ENCODE measurements at places on chromosomes 6 and 20.

DNA sequence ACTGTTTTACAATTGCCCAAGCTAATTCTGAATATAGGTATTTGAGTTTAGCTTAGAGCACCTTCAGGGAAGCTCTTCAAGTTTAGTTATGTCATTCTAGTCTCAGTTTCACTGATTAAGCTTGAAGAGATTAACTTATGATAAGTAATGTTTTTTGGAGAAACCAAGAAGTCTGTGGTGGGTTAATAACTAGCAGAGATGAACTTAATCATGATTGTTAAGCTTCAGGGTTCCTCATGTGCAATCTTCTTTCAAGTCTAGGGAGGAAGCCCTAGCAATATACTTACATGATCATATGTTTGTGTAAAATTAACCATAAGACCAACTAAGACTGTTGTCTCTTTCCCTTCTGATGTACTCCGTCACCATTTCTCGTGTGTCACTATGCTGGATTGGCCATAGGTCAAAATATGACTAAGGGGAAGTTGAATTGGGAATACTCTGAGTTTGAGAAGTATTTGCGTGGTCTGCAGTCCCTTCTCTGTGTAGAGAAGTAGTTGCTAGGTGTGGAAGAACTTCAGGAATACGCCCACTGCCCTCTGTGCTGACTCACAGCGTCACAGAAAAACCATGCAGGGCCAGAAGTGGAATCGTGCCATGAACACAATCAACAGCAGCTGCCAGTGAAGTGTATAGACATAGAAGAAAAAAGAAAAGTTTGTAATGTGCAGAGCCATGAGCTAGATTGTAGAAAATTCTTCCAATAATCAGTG, 88.3 kb downstream of the SH3BGRL2 start:
- no peak for DNase-seq

- DNase-seq: no peak
Measured at GRCh38 chr20:40010483-40010882, 678.6 kb downstream of the MAFB start.

- DNase-seq: no peak
Measured at GRCh38 chr6:84597238-84597875, 167.0 kb downstream of the TBX18 start.

GRCh38 chr6:128657181-128657580, 136.8 kb upstream of the PTPRK start:
- DNase-seq: no peak

DNA sequence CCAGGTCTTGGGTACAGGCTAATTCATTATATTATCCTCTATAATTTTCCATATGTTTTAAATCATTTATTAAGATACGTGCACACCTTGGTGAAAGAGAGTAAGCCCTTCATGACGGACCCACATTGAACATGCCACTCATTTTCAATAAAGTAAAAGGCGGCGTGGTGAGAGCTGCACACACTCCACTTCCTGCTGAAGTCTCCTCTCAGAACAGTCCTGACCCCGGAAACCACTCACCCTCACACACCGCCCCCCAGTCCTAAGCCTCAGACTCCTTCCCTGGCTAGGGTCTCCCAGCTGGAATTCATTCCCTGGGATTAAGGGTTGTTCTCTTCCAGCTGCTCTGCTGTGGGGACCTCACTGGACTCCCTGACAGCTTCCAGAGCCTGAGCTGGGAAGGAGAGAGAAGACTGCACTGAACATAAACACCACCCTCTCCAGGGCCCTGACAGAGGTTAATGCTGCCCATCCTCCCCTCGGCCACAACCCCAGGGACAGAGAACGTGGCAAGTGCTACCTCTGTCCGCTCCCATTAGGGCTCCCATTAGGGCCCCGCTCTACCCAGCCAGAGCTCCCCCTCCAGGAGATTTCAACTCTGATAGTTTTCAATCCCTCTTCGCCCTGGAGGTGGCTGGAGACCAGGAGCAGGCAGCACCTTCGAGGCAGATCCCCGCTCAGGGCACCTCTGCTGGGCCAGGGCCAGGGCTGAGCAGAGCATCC, 24.8 kb downstream of the GRM4 start:
- DNase-seq: no peak

DNA sequence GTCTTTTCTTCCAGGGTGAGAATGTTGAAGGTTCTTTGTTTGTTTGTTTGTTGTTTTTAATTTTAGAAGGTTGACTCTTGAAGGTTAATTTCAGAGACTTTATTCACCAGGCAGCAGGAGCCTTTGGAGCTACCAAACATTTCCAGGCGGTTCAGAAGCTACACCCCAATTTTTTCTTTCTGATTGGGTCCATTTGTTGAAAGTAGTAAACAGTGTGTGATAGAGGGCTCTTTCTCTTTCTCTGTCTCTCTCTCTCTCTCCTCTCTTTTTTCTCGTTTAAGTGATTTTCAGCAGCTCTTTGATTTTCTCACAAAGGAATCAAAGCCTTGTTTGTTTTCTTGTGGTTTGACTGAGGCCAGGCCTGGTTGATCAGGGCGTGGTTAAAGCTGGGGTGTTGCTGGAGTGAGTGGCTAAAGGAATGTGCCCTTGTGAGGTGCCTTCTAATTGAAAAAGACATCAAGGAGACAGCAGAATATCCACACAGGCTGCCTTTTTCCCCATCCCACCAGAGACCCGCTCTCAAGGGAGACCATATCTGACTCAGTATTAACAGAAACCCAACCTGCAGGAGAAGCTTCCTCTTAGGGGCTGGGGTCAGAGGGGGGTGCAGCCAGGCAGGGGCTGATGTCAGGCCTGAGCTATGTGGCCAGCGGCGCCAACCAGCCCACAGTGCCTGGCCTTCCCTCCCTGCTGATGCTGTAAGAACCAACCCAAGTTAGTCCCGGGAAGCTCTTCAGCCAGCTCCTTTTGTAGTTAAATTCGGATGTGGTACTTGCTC, 40.4 kb upstream of the NAA20 start:
- no peak for DNase-seq

DNA sequence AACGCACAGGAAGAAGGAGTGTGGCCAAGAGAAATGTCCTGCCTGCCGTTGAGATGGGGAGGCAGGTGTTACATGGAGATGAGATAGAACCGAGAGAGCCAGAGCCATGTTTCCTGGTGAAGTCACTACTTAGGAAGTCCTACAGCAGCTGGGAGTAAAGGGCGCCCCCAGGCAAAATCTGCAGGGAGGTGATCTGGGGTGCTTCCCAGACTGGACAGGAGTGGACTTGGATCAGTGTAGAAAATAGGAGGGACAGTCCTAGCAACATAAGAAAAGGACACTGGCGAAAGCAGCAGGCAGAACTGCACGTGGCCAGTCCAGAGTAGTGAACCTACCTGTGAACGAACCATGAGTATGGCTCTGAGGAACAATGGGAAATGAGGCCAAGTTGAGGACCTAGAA, 85.3 kb downstream of the CD164 start:
- DNase-seq: no peak

DNA sequence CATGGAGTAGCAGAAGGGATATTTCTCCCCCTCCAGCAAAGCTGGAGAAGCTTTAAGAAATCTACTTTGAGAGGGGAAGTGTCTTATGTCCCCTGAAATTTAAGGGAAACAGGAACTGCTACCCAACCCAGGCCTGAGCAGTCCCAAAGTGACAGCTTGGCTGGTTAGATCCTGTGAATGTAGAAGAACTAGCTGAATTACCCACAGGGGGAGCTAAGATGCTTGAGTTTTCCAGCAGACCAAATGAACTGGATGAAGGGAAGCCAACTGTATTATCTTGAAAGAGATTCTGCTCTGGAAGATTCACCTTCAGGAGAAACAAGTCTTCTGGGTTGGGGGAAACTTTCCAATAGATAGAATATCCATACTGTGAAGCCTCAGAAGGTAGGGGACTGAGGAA, 303.3 kb upstream of the MMS22L start:
- no peak for DNase-seq

DNA sequence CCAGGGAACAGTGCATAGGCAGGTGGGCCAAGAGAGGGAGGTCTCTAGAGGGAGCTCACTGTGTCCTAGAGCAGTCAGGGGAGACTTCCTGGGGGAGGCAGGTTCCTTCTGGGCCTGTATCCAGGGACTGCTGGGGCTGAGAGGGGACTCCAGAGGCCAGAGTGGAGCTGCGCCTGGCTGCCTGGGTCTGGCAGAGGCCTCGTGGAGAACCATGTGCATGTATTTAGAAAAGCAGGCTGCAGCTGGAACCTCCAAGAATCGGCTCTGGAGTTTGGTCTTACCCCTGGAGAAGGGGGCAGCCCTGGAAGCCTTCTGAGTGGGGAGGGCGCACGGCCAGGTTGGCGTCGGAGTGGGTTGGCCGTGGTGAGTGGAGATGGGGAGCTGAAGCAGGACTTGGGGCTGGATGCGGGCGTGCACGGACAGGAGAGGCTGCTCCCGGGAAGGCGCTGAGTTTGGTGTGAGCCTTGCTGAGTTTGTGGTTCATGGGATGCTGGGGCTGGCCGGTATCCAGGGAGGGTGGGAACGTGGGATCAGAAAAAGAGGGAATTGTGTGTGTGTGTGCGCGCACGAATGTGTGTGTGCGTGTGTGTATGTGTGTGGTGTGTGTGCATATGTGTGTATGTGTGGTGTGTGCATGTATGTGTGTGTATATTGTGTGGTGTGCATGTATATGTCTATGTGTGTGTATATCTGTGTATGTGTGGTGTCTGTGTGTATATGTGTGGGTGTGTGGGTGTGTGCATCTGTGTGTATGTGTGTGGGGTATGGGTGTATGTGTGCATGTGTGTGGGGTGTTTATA, 10.8 kb downstream of the VSTM2L start:
- DNase-seq: no peak

DNA sequence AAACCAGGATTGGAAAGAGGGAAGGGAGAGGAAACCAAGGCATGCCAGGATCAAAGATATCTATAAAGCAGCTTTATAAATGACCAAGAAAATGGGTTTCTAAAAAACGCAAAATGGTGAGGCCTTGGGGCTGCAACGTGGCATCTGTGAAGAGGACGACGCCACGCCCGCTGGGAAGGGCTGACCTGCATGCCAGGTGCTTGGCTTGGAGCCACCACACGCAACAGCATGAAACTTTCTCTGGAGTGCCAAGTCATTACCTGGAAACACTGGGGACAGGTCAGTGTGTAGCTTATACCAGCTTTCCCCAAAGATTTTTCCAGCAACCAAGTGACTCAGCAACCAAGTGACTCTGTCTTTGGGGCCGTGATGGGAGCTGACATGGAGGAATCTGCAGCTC, 82.5 kb downstream of the POPDC3 start:
- no peak for DNase-seq

- DNase-seq: peak; percentile 67
Measured at GRCh38 chr6:15090145-15090579, 155.7 kb upstream of the JARID2 start.

- DNase-seq: no peak
Measured at GRCh38 chr6:82415820-82416219, 52.2 kb downstream of the TPBG start.

- no peak for DNase-seq
Measured at GRCh38 chr6:5989141-5989723, 17.5 kb downstream of the NRN1 start.

DNA sequence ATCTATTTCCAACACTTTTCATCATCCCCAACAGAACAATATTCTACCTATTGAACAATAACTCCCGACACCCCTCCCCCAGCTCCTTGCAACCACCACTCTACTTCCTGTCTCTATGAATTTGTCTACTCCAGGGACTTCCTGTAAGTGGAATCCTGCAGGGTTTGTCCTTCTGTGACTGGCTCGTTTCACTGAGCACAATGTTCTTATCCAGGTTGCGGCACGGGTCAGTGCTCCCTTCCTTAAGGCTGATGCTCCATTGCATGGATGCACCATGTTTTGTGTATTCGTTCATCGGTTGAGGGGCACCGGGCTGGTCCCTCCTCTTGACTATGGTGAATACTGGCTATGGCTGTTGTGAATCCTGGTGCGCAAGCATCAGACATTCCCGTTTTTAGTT, 163.2 kb downstream of the TBXT start:
- DNase-seq: no peak

- no peak for DNase-seq
Measured at GRCh38 chr20:13101276-13101675, 92.5 kb downstream of the SPTLC3 start.

GRCh38 chr20:19617256-19617655, 140.8 kb upstream of the RIN2 start:
- no peak for DNase-seq

DNA sequence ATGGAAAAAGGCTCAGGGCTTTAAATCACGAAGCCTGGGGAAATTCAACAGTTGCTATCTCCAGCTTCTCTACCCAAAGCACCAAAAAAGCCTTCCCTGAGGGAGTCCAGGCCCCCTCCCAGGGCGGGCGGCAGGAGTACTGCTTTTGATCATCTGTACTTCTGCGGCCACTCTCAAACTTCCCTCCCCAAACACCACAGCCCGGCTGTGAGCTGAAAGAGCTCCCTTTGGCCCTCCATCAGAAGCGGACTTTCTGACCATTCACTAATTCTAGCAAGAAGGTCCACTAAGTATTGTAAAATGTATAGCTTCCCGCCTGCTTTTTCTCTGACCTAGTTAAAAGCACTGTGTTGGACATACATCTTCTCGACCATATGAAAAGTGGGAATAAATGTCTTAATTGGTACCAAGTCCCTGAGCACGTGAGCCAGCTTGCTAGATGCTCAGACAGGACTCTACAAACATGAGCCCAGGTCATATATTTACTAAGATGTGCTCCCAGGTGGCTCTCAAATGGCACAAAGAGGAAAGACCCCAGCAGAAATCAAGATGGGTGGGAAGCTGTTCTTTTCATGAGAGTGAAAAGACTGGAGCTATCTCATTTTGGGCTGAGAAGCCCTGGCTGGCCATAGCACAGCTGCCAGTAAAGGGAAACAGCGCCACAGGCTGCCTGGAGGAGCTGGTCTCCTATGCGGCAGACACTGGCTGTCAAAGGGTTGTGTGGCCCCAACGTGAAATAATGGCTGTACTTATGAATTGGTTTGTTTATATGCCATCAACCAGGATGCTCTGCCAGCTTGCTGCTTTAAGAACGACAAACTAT, 58.6 kb downstream of the GFOD1 start:
- DNase-seq: no peak

DNA sequence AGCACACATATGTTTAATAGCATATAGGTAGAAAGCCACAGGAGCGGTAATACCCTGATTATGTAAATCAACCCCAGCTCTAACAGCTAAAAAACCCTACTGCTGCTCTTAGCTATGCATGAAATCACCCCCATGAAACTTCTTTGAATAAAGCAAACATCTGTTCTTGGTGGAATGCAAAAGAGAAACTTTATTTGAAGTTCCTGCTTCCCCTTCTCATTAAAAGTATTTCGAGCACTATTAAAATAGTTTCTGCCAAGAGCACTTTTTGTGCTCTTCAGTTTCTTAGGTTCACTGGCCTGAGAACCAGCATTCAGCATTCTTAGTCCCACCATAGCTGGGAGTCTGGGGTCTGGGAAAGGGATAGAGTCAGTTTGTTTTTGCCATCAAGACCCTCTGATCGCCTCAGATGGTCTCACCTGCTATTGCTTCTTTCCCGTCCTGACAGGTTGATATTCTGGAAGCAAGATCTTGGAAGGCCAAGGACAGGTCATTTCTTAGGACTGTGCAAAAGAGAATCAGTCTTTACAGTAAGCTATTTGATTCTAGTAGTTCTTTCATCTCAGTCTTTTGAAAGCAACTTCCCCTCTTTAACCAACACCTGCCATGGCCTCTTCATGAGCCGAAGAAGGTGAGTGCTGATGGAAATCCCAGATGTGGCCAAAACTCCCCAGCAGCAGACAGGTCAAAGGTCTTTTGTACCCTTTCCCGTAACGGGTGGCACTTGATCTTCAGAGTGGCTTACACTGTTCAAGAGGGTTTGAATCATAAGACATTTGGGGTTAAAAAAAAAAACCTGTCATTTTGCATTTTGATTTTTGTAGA, 76.5 kb upstream of the TMEM170B start:
- no peak for DNase-seq

- no peak for DNase-seq
Measured at GRCh38 chr6:73484438-73484837, 22.9 kb downstream of the MTO1 start.
